ENCODE measurements at places on chromosomes 7 and 10.

DNA sequence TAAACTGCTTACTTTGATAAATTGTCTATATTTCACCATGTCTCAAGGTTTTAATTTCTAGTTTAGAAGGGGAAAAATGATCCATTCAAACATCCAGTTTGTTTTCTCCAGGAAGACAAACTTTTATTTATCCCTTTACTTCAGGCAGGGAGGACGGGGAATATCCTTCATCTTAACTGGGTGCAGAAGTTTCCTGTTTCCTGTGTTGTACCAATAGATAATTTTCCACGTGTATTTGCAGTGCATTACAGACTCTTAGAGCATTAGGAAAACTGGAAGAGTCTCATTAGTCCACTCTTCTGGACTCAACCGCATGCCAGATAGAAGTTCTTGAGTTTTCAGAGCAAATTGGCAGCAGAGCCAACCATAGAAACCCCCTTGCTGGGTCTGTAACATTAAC is 39.4 kb upstream of the PIP4K2A start:
- DNase-seq = no peak

- no peak for DNase-seq
Measured at GRCh38 chr7:139918480-139918879, 89.4 kb downstream of the TBXAS1 start.

DNA sequence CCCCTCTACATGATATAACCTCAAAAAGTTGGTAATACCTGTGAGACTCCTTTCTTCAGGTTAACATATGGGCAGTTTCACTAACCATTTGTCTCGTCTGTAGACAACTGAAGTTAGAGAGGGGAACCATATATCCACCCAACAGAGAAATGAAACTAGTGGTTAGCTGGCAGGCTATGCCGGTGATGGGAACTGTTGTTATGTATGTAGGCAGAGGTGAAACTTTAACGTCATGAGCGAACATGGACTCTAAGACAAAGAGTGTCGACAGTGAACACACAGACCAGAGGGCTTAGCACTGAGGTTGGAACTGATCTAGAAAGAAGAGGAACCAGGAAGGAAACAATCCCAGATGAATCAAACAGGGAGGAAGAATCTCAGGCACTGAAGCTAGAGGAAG is 112.4 kb downstream of the ELMO1 start:
- peak; percentile 73 for DNase-seq

GRCh38 chr7:31948029-31948428 is 122.2 kb downstream of the PDE1C start:
- DNase-seq = no peak

DNA sequence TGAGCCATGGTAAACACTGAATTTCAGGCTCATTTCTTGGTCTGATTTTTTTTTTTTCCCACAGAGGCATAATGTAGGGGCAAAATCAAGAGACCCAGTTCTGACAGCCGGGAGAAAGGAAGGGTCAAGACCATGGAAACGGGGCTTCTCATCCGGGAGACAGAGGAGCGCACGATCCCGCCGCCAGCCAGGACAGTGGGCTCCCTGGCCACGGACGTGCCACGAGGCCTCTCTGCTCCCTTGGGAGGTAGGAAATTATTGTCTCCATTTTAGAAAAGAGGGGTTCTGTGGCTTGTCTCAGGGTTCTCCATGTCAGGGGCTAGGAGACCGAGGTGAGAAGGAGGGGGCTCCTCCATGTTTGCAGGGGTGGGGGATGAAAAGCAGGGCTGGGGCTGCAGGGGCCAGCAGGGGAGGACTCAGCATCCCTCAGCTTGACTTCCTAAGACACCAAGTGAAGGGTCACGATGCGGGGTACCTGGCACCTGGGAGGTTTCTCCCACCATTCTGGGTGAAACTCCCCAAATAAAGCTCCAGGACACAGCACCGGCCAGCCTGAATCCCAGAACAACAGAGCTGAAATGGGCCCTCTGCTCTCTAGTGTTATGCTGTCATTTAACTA is 37.6 kb downstream of the PPIF start:
- no peak for DNase-seq

DNA sequence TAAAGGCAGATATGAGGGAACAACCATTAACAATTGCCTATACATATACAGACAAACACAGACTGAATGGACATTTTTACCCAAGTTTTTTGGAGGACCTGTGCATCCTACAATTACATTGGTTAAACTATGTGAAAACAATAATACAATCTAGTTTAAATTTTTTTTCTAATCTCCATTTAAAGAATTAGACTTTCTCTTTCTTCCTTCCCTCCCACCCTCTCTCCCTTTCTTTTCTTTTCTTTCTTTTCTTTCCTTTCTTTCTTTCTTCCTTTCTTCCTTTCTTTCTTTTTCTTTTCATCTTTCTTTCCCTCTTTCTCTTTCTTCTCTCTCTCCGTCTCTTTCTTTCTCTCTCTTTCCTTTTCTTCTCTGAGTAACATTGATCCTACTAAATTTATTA is 183.7 kb downstream of the HDAC9 start:
- no peak for DNase-seq

DNA sequence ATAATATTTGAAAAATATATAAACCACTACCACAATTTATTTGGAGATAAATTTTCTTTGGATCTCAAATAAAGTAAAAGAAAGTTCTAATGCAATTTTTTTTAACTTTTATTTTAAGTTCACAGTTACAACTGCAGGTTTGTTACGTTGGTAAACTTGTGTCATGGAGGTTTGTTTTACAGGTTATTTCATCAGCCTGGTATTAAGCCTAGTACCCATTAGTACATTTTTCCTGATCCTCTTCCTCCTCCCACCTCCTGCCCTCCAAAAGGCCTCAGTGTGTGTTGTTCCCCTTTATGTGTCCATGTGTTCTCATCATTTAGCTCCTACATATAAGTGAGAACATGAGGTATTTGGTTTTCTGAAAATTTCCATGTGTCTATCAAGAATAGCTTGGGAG is 54.5 kb downstream of the CAV1 start:
- DNase-seq = no peak

DNA sequence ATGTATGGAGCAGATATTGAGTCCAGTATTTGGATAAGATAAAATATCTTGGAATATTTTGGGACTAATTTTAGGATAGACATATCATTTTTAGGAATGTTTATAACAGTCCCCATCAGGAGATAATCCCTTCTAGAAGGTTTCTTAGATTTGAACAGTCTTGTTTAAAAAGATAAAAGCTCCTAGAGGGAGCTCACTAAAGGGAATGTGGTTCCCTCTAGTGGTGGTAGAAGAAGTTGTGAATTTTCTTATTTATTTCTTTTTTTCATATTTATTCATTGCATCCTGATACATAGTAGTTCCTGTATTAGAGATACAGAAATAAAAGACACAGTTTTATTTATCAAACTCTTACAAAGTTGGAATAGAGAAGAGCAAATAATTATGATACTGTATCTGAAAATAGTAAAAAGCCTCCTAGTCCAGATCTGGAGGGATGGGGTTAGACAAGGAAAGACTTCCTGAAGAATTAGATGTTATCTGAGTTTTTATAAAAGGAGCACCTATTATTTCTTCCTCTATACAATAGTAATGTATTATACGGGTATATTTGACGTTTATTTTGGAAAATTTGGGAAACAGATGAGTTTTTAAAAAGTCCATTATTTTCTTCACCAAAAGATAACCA is 24.5 kb upstream of the KLF14 start:
- peak; percentile 33 for DNase-seq

DNA sequence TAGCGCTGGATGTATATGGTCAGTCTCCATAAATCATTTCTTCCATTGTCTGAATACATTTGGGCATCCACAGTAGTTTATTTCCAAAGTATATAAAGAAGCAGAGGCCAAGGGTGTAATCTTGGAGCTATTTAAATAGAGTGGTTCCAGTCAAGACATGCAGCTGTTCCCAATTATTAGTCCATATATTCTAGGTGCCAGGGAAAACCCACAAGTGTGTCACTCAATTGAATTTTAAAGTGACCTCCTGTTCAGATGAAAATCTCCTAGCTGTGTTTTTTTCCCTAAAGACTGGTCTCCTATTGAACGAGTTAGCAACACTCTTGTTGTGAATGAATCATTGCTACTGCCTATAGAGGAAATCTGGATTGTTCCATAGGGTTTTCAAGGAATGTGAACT is 260.2 kb upstream of the BMPER start:
- no peak for DNase-seq

GRCh38 chr7:130084037-130084875 is 13.9 kb downstream of the KLHDC10 start:
- peak; percentile 26 for DNase-seq

- no peak for DNase-seq
Measured at GRCh38 chr7:130922206-130923112, 188.5 kb upstream of the KLF14 start.

- no peak for DNase-seq
Measured at GRCh38 chr10:25498645-25499044, 323.8 kb downstream of the GPR158 start.

DNA sequence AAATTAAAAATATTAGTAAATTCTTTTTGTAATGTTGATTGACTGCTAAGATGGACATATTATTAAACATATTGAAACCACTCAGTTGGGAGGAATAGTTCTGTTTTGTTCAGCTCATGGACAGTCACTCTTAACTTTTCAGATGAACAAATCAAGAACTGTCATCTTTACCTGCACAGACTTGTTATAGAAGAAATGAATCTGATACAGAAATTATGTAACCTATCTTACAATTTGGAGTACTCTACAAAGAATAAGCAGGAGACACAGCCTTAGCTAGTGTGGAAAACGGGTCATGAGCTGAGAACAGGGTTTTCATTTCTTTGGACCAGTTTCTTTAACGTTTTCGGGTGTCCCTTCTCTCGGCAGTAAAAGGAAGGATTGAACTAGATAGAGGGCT is 1.2 kb upstream of the ANLN start:
- no peak for DNase-seq

GRCh38 chr10:103874730-103875129 is 19.4 kb upstream of the SH3PXD2A start:
- no peak for DNase-seq

DNA sequence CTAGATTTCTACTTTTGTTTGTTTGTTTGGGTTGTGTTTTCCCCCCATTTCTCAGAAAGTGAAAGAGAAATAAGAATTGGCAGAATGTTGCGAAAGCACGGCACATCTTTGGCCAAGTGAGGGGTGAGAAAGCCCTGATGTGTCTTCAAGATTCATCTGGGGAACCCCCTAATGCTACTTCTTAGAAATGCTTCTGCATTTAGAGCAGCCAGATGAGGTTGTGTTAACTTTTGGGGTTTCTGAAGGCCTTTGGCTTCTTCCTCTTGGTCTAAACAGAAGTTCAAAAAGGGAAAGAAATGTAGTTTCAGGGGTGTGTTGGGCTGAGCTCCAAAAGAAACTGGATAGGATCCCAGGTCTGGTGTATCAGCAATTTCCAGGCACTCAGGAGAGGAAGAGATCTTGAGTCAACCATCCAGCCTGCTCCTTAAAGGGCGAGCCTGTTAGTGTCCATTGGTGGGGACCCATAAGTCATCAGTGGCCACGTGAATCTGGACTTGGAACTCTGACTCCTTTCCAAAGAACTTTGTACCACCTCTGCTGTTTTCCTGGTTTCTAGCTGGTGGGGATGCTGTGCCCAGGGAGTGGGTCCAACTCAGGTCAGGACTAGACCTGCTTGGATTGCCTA is 6.5 kb downstream of the DUSP5 start:
- peak; percentile 98 for DNase-seq

DNA sequence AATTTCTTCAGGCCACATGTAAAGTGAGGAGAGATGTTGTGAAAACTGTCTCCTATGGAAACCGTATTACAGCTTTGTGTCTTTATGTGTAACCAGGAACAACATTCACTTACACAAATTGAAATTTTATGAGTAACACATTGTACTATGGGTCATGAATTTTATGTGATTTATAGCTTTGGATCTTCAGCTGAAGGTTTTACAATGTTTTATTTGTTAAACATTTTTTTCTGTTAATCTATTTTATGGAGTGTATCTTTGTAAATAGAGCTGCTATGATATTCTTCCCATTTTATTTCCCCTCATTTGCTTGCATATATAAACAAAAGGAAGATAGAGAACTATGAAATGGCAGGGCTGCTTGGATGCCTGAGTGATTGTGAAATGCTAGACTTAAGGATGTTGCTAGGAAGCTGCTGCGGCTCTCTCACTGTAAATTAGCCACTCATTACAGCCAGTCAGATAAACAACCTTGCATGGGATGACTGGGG is 104.5 kb upstream of the PCLO start:
- DNase-seq = no peak

DNA sequence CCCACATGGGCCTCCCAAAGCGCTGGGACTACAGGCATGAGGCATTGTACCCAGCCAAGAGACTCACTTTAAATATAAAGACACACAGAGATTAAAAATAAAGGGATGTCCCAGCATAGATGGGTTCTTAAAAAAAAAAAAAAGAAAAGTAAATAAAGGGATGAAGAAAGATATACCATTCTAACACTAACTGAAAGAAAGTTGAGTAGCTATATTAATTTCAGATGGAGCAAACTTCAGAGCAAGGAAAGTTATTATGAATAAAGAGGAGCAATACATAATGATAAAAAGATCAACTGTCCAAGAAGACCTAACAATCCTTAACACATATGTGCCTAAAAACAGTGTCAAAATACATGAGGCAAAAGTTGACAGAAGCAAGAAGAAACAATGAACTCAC is 33.0 kb upstream of the SPOCK2 start:
- DNase-seq = no peak

- no peak for DNase-seq
Measured at GRCh38 chr7:97770850-97771249, 39.0 kb downstream of the TAC1 start.
